ENCODE measurements at places on chromosomes 16 and 17.
A peak's percentile ranks its signal among the peaks of the same experiment; 100 is the strongest.

GRCh38 chr16:71610936-71611871 is 14.8 kb upstream of the MARVELD3 start:
- DNase-seq, result peak; percentile 31

GRCh38 chr16:48597563-48598387 is 12.2 kb downstream of the N4BP1 start:
- no peak for DNase-seq

GRCh38 chr17:50280801-50281441 is 6.7 kb downstream of the TMEM92 start:
- DNase-seq, result no peak

- DNase-seq, result no peak
Measured at GRCh38 chr17:68533887-68534694, 21.9 kb downstream of the PRKAR1A start.

DNA sequence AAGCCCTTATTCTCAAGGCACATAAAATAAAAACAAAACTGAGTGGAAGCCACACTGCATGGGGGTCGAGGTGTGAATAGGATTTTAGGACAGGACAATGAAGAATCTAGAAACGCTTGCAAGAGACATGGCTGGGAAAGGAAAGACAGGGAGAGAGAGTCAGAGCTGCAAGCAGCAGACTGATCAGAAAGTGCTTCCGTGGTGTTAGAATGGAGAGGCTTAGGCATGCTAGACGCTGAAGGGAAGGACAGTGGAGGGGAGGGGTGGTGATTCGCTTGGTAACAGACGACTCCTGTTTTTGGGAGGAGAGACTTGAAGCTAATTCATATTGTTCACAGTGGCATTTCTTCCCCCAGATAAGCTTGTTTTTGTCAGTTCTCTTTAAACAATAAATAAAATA is 173.5 kb downstream of the AIPL1 start:
- DNase-seq, result no peak

- no peak for DNase-seq
Measured at GRCh38 chr17:64534187-64534586, 27.4 kb downstream of the CEP95 start.

DNA sequence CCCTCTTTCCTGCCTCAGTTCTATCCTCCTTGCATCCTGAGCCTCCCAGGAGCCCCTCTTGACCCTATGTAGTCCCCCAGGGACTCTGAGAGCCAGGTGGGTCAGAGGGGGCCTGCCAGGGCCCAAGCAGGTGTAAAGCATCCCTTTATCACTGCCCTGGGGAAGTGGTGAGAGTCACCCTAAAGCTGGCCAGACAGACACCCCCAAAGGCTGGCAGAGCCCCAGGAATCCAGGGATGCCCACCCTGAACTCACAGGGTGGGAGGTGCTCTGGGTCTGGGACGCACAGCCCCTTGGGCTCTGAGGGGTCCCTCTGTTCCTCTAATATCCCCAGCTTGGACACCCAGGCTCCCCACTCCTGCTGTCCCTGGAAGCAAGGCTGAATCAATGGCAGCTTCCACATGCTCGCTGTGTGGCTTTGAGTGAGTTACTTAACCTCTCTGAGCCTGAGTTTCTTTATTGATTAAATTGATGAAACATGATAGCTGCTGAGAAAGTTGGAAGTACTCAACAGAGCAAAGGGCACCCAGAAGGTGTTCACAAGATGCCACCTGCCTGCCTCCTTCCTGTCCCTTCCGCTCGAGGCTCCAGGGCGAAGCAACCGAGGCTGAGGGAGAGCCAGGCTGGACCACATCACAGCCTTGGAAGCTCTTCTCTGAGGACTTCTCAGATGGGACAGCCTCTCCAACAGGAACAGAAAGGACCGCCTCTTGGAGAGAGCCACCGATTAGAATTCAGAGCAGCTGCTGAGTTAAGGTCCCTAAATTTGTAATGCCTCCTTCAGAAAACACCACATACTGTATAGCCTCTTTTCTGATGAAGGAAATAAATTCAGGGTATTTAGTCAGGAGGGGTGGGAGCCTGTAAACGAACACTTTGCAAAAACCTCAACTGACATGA is 67.1 kb upstream of the DOC2B start:
- no peak for DNase-seq

Data from umbilical cord (tissue), 2 donors.